ENCODE measurements at places on chromosomes 1 and 21. TPM values are rescaled to one million over a fixed set of nuclear protein-coding genes. Genes with fewer than 3 reads are reported as not detected.

Gene KISS1
- not detected for total RNA-seq

Gene GBP4
- 95.2 TPM for total RNA-seq

Gene NCDN
- 20.9 TPM for total RNA-seq

Gene CNIH3
- total RNA-seq = 1.9 TPM

Gene ST6GALNAC3
- 18.1 TPM for total RNA-seq

Gene NBPF9
- total RNA-seq = 19.1 TPM

Gene CD53
- total RNA-seq = 58.8 TPM

Gene TAF13
- 24.3 TPM for total RNA-seq

Gene OR6K3
- not detected for total RNA-seq

Gene PLA2G2D
- total RNA-seq = not detected

Gene RNU1-2
- under 0.01 TPM for total RNA-seq

Gene AGT
- total RNA-seq = 2.5 TPM

Gene SMIM1
- 4.6 TPM for total RNA-seq

Gene KRTAP7-1
- not detected for total RNA-seq

Gene FLAD1
- 43.8 TPM for total RNA-seq

Gene OR6K6
- total RNA-seq = not detected

Gene TIE1
- 46.0 TPM for total RNA-seq

Gene G0S2
- 1,296 TPM for total RNA-seq

Gene PROK1
- total RNA-seq = 74.1 TPM

Gene DNASE2B
- total RNA-seq = 1.3 TPM

Gene C1orf116
- 0.16 TPM for total RNA-seq

Gene TMEM82
- total RNA-seq = not detected

Gene DENND2D
- 23.8 TPM for total RNA-seq

Gene KCNA2
- 1.9 TPM for total RNA-seq

Gene OVAAL
- not detected for total RNA-seq

Gene KCNJ9
- not detected for total RNA-seq

Gene CDC42BPA
- total RNA-seq = 92.7 TPM

Gene RORC
- total RNA-seq = not detected

Gene CACYBP
- 149 TPM for total RNA-seq

Gene TINAGL1
- total RNA-seq = 207 TPM

Gene TFF3
- 11.9 TPM for total RNA-seq

Gene NBPF10
- total RNA-seq = 1.3 TPM

Gene PHC2
- 145 TPM for total RNA-seq

Gene RAB7B
- 62.0 TPM for total RNA-seq

Gene ANKRD35
- total RNA-seq = 2.1 TPM

Gene IFNAR2
- 31.5 TPM for total RNA-seq

Gene DMRTA2
- total RNA-seq = not detected

Gene GPR157
- 8.8 TPM for total RNA-seq

Gene FCRL4
- not detected for total RNA-seq

Gene ZNF593OS
- total RNA-seq = not detected

Gene OR2T35
- not detected for total RNA-seq

Gene MEX3A
- 0.69 TPM for total RNA-seq

Gene ORC1
- total RNA-seq = 0.74 TPM

Gene HES2
- total RNA-seq = not detected

Gene ILDR2
- total RNA-seq = 15.3 TPM

Data from omental fat pad (tissue), 4 donors.